ENCODE measurements at places on chromosomes 4 and X.

GRCh38 chrX:10893976-10894375, 217.2 kb upstream of the HCCS start:
- DNase-seq: no peak

- no peak for DNase-seq
Measured at GRCh38 chr4:155609455-155610059, 57.1 kb upstream of the GUCY1A1 start.

DNA sequence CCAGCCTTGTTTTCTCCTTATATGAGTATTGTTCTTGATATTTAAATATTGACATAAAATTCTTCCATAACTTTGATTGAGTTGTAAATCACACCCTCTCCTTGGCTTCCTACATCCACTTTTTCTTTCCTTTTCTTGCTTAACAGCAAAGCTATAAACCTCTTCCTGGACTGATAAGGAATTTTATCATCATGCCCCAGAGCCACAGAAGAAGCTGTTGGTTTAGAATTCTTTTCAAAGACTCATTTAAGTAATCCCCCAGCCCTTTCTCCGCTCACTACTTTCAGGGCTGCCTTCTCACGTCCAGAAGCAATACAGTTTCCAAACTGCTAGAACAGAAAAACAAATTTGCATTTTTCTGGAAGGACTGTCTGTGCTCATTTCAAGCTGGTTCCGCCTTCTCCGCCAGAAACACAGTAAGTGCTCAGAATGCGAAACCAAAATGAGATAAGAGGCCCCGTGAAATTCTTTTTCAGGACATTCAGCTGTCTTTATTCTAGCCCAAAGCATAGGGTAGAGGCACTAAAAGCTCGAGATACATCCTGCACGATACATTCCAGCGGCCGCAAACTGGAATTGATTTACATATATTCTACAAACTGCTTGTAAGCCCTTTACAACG, 849 bp downstream of the MID1 start:
- DNase-seq: no peak

DNA sequence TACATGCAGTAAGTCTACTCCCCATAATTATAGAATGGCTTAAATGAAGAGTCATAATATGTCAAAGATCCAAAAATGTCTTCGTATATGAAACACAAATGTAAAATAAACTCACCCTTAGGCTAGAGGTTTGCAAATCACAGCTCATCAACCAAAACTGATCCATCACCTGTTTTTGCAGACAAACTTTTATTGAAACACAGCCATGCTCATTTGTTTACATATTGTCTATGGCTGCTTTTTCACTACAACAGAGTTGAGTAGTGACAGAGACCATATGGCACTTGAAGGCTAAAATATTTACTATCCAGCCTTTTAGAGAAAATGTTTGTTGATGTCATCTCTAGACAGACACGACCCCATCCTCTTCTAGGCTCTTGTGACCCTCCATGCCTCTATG, 64.5 kb upstream of the GEMIN8 start:
- DNase-seq: no peak

DNA sequence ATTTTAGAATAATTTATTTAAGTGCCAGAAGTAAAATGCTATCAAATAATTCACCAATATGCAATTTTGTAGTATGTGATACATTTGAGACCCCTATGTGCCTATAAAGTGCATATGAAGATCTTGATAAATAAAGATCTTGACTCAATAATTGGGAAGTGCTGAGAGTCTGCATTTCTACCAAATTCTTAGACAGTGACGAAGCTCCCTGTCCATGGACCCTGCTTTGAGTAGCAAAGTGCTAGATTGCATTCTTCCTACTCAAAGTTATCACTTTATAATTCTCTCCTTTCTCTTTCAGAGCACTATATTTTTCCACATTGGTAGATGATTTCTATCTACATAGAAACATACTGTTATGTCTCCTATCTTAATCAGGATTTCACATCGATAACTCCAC, 1393.9 kb downstream of the ARAP2 start:
- DNase-seq: no peak

- no peak for DNase-seq
Measured at GRCh38 chr4:136687118-136687517, 845.2 kb downstream of the PCDH18 start.

DNA sequence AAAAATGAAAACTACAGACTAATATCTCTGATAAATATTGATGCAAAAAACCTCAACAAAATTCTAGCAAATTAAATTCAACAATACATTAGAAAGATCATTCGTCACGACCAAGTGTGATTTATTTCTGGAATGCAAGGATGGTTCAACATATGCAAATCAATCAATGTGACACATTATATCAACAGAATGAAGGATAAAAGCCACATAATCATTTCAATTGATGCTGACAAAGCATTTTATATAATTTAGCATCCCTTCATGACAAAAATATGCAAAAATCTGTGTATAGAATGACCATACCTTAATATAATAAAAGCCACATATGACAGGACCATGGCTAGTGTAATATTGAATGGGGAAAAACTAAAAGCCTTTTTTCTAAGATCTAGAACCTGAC, 457.2 kb upstream of the SPANXN1 start:
- DNase-seq: no peak

- no peak for DNase-seq
Measured at GRCh38 chr4:45897946-45898585, 225.8 kb downstream of the GABRG1 start.

DNA sequence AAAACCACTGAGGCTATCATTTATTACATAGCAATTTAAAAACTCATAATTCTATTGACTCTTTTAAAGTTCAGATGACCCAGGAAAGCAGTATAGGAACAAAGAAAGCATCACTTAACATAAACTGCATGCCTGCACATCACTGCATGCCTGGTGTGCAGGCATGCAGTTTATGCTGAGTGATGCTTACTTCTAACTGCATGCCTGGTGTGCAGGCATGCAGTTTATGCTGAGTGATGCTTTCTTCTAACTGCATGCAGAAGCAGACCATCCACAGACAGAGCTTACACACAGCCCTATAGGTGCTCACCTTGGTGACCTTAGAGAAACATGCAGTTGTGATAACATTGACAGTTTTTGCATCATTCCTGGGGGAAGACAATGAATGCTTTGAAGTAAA, 17.0 kb downstream of the SDAD1 start:
- DNase-seq: no peak

GRCh38 chr4:13611283-13611842, 16.2 kb downstream of the BOD1L1 start:
- DNase-seq: no peak
